Hypothalamus (tissue), 51 donors: ENCODE measurements at places on chromosomes 11 and 22.

DNA sequence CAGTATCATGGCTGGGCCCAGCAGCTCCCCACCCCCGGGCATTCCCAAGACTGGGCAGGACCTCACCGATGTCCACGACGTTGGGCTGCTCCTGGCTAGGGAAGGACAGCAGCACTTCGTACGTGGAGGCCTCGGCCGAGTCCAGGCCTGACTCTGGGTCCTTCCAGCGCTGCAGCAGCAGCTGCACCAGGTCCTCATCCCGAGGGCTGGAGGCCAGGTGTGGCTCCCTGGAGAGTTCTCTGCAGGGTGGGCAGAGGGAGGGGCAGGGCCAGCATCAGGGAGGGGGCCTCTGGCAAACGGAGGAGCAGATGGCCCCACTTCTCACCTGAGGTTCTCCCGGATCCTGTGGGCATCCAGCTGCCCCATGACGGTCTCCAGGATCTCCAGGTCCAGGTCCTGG, 341 bp downstream of the NAALADL1 start:
- no peak for DNase-seq

DNA sequence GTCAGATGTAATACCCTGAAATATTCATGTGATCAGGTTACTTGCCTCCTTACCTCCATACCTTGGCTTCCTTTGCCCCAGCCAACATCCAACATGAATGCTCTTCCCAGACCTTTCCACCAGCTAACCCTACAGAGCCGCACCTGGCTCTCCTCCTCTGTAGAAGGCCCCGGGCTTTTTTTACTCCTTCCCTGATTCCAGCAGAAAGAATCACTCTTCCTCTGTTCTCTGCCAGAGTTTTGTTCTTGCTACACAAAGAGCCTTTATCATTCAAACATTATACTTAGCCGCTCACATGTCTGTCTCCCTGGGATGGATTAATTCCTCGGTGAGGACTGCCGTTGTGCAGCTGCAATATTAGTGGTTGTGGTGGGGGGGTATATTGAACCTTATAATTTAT, 116.8 kb upstream of the GRAMD1B start:
- no peak for DNase-seq

DNA sequence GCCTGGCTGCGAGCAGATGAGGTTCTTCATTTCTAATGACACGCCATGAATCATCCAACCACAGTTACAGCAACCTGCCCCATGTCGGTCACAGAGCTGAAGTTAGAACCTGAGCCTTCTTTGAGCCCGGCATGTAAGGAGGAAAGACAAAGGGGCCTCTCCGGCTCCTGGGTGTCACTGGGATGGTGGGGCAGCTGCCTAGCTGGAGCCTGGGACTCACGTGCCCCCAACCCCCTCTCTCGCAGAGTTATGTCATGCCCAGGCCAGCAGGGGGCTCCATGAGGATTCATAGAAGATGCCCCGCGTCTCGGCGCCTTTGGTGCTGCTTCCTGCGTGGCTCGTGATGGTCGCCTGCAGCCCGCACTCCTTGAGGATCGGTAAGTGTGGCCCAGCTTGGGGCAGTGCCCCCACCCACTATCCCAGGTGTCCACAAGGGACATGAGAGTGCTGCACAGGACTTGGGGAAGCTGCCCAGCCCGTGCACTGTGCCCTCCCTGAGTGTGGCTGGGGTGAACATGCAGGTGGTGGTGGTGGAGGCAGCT, 148.5 kb downstream of the GRIK4 start:
- no peak for DNase-seq

DNA sequence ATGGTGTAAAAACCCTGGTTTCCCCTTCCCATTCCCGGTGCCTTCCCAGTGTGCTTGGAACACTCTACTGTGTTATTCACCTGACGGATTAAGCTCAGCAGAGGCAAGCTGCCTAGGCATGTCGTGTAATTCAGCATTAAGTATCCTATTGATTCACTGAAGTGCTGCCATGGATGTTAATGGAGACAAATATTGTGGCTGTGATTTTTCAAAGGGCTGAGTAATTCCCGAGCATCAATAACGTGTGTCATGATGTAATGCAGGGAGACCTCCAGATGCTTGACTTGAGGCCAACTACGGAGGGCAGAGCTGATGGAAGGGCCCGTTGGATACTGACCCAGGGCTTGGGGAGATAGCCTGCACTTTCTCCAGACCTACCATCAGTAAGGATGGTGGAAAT, 269.0 kb downstream of the ST3GAL4 start:
- no peak for DNase-seq

DNA sequence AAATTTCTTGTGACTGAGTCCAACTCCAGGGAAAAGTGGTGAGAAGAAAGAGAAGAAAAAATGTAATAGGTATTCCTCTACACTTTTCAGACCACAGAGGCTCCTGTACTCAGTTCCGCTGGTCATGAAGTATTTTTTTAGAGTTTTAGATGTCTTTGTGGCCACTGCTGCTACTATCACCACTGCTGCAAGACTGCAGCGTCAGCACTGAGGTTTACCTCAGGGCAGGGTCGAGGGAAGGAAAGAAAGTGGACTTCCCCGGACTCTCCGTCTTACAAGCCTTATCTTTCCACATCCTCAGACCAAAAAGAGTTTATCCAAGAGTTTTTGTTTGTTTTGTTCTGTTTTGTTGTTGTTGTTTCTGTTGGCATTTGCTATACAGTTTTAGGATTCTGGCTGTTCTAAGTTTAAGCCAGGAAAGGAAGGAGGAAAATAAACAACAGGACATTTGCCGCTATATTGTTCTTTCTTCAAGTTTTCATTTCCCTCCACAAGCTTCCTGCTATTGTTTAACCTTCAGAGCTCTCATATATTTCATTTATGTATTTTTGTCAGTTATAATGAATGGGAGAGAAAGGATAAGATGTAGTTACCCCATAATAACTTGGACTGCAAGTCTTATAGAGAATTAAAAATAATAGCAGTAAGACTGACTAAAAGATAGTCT, 919.3 kb downstream of the NTM start:
- DNase-seq, result no peak

DNA sequence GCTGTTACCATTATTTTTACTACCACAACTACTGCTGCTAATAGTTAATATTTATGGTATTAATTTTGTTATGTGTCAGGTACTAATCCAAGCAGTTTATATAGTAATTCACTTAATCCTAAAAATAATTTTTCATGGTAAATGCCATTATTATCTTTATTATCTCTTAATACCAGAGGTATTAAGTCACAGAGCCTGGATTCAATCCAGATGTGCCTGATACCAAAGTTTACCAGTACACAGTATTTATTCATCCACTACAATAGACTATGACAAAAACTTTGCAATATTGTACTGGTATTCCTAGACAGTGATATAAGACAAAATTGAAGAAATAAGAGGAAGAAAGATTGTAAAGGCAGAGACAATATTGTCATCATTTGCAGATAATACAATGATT, 24.5 kb downstream of the MAP6 start:
- DNase-seq, result no peak

DNA sequence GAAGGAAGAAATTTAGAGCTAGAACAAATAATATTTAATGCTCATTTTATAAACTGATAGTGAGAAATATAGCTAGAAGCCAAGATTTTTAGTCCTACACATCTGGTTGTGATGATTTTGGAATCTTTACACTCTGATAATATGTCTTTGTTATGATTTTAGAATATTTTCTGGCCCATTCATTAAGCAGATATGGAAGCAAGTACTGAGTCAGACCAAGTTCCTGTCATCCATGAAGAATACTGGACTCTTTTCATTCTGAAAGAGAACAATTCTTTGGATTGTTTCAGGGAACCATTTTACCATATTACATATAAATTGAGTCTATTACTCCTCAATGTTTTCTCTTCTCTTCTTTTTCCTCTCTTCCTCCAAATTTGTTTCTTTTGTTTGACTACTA, 227.4 kb downstream of the TMEM135 start:
- DNase-seq, result no peak

DNA sequence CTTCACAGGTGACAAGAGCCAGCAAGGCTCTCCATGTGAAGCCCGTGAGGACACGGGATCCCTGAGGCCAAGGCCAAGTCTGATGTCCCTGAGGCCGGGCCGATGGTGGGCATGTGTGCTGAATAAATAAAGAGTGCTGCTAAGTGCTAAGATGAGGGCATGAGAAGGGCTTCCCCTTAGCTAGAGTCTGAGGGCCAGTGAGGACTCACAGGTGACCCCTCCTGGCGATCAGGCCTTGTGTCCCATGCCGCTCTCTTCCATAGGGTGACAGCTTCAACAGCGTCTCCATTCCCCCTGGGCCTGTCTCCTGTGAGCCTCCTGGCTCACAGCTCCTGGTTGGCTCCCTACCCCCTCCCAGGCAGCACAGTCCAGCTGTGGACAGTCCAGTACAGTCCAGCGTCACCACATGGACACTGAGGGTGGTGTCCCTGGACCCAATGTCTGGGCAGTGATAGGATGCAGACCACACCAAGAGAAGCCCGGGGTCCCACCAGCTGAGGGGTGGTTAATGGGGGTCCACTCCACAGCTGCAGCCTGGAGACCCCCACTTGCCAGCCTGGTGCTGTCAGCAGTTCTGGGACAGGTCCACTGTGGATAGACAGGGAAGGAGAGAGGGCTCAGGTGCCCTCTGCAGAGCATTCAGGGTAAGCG, 1033.2 kb downstream of the TBC1D22A start:
- DNase-seq, result no peak

DNA sequence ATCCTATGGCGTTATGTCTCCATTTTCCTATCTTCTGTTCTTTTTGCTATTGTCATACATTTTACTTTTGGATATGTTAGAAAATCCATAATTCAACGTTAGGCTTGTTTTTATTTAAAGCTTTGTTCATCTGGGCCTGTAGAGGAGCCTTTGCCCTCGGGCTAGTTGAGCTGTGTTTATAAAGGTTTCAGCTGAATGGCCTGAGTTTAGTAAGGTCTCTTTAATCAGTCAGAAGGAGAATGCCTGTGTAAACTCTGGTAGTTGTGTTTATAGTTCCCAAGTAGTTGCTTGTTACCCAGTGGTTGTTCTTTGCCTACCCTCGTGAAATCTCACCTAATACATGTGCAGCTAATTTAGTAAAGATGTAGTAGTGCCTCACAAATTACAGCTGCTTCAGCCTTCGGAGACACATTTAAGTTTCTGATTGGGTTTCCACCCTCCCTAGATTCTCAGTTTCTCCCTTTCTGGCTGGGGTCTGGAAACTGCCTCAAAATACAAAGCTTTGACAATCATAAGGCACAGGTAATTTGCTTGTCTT, 33.1 kb downstream of the MTMR3 start:
- no peak for DNase-seq

DNA sequence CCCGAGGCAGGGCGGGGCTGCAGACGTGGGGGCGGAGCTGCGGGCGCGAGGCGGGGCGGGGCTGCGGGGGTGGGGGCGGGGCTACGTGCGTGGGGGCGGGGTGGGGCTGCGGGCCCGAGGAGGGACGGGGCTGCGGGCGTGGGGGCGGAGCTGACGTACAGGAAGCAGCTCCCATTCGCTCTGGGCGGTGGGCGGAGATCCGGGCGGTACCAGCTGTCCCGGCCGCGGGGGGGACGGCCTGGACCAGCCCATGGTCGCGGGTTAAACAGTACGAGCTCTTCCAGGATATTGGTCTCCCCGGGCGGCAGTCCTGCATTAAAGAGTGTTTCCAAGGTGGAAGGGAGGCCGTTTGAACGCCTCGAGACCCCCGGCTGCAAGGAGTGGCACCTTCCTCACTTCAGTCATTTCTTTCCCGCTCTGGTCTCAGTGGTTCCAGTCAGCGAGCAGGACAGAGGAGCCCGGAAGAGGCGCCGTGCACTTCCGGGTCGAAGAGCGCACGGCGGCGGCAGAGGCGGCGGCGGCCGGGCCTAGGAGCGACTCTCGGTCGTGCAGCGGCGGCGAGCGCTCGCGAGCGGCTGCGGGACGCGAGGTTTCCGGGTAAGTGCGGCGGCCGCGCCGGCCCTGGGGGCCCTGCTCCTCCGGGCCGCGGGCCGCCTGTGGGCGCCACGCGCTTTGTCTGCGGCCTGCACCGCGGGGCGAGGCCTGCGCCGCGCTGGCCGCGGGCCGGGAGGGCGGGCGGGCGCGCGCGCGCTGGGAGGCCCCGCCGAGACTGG, at the start of gene PHRF1:
PHRF1 (plus strand) TSS at position 475 of the 773 bp plus-strand sequence. CDS start 5,043 bp downstream, outside the sequence.
- peak; percentile 94 for DNase-seq

DNA sequence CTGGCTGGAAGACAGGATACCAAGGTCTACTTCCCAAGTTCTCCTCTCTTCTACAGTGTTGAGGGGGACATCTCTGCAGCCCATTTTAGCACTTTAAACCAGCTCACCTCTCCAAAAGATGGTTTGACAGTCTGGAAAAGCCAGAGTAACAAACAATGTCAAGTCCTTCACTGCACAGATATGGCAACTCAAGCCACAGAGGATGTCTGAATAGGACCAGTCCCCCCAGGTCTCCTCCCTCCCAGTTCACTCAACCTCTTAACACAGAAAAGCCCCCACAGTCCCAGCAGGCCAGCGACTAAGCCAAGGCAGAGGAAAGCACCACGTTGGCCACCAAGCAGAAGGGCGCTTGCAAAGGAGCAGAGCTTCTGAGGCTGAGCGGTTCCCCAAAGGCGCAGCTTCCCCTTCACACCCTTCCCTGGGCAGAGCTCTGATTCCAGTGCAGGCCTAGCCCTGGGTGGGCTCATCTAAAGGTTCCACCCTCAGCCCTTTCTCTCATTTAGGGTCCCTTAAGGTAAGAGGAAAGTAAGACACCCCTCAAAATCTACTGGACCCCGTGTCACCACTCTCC, 62.7 kb downstream of the PAK1 start:
- DNase-seq, result no peak

DNA sequence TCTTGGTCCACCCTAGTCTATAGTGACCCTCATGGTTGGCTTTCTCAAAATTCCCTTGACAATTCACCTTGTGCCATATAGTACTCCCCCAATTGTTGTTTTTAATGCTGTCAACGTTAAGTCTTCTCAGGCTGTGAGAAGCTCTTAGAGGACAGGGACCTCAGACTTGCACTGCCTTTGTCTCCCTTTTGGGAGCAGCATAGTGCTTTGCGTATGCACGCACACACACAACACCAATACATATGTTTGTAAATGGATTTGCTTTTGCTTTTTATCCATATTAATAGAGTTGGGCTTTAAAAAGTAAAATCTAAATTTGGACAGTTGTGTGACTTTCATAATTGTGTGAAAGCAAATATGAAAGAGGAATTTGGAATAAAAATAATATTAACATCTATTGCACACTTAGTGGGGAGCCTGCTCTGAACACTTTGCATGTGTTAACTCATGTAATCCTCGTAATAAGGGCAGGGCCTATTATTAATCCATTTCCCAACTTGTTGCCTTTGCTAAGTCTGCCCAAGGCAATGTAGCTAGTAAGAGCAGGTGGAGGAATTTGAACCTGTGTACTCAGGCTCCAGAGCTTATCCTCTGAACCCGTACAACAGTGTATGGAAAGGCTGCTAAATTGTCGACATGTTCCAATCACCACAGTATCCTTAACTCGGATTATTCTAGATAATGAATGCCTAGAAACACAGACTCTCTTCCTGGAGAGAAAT, 257.7 kb upstream of the NARS2 start:
- DNase-seq, result no peak

- no peak for DNase-seq
Measured at GRCh38 chr11:64638829-64639228, 47.8 kb downstream of the SLC22A12 start.

- no peak for DNase-seq
Measured at GRCh38 chr11:91960770-91961169, 263.8 kb upstream of the FAT3 start.

- DNase-seq, result no peak
Measured at GRCh38 chr11:76610871-76611475, 59.6 kb downstream of the LRRC32 start.
